Esophagus squamous epithelium (tissue), 5 donors: ENCODE measurements at places on chromosomes 1 and 21.

DNA sequence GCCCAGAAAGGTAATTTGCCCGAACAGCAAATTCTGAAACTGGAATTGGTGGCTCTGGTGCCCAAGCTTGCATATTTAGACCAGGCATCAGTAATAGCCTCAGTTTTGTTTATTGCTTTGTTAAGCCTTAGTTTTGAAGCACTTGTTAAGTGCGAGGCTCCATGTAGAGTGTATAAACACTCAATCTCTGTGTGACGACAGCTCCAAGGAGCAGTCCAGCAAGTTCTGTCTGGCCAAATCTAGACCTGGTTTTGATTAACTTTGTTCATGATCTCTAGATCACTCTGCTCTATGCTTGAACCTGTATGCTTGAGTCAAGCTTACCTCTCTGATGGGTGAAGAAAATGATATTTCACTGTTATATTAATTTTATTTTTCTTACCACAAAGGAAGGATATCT is 37.4 kb downstream of the DOP1B start:
- no peak for DNase-seq

- no peak for DNase-seq
Observed at GRCh38 chr1:155079210-155079486, 511 bp downstream of the EFNA3 start.

DNA sequence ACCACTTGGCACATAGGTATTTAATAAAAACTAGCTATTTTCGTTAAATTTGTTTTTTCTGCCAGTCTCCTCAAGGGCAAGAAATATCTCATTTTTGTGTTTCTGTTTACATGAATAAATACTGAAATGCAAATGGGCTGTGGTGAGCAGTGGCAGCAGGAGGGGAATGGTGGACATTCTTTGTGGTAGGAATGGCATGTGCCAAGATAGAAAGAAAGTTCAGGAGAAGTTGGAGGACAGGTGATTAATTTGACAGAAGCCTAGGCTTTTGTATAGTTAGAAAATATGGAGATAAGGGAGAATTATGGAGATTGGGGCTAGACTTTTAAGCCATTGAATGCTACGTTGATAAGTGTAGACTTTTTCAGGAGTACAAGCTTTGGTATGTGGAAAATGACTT is 8.6 kb downstream of the RAP1A start:
- DNase-seq, result no peak

GRCh38 chr1:176903474-176903873 is 261.0 kb downstream of the ASTN1 start:
- no peak for DNase-seq

- DNase-seq, result no peak
Observed at GRCh38 chr1:239807361-239807760, 284.3 kb upstream of the FMN2 start.

GRCh38 chr1:238115852-238116251 is 225.1 kb upstream of the ZP4 start:
- no peak for DNase-seq

- DNase-seq, result no peak
Observed at GRCh38 chr21:28256837-28257236, 735.8 kb downstream of the LTN1 start.

DNA sequence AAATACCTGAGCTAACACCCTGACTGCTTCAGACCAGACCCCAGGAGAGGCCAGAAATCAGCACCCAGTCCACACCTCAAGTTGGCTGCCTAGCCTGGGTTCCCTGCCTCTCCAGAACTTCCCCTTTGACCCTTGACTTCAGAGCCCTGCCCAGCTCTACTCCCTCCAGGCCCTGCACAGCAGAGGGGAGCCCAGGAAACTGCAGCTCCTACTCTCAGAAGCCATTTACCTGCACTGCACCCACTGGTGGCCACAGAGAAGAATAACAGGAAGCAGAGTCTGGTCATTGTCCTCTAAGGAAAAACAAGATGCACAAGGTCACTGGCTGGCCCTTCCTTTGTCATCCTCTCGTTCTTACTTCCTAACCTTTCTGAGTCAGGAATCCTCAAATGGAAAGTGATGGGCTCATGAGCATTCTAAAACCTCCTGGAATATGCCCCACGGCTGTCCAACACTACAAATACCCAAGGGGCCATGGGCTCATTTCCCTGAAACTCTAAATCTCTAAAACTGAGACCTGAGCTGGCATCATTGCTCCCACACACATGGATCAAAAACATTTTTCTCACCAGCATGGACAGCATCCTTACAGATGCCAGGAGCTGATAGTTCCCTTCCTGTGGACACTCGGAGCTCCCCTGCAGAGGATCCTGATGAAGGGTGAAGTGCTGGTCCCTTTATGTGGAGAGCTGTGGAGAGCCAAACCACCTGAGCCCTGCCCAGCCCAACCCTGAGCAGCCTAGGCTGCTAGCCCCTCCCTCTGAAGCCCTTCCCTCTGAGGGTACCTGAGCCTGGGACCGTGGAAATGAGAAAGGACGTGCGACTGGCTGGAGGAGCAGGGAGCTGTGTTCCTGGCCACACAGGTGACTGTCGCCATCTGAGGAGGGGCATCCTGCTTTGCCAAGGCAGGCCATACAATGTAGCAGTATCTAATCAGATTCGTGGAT is at the start of gene ITLN2:
ITLN2 (minus strand) TSS at position 652 of the 947 bp plus-strand sequence; CDS start at position 584, 68 bp downstream.
- DNase-seq, result no peak

DNA sequence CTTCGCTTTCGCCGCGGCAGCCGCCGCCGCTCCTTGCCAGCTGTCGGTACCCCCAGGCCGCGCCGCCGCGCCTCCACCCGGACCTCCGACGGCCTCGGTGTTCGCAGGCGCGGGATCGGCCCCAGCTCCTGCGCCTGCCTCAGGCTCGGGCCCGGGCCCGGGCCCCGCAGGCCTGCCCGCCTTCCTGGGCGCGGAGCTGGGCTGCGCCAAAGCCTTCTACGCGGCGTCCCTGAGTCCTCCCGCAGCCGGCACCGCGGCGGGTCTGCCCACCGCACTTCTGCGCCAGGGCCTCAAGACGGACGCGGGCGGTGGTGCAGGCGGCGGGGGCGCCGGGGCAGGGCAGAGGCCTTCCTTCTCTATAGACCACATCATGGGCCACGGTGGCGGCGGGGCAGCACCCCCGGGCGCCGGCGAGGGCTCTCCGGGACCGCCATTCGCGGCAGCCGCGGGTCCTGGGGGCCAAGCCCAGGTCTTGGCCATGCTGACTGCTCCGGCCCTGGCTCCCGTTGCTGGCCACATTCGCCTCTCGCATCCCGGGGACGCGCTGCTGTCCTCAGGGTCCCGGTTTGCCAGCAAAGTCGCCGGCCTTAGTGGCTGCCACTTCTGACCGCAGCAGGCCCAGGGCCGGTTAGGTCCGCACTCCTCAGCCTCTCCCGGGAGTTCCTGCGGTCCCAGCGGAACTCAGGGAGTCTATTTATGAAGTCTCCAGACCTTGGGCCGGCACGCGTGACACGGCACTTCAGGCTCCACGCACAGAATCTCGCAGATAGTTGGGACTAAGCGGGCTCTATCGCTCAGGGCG is 1.4 kb downstream of the FOXD2 start:
- DNase-seq, result no peak

GRCh38 chr1:29470087-29470787 is 233.9 kb downstream of the PTPRU start:
- no peak for DNase-seq

GRCh38 chr1:197083474-197083873 is 16.4 kb upstream of the F13B start:
- no peak for DNase-seq

DNA sequence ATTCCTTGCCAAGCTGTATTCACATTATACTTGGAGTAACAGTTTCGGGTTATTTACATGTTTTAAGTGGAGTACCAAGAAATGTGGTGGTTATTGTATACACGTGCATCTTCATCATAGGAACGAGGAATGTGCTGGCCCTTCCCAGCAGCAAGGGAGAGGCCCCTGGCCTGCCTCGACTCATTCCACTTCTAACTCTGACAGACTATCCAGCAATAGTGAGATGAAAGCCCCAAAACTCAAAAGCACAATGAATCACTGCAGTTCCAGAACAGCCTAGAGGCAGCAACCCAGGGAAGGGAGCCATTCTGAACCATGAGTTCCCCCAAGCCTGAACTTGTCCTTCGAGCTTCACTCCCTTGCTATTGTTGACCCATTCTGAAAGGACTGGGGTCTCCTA is 23.1 kb downstream of the FAM89A start:
- DNase-seq, result no peak

GRCh38 chr1:84605157-84605556 is 30.9 kb upstream of the CTBS start:
- no peak for DNase-seq
